ENCODE measurements at places on chromosomes 2 and 18.

GRCh38 chr2:71538656-71539265 lies 85.4 kb downstream of the DYSF start:
- DNase-seq = no peak

GRCh38 chr2:126634273-126634861 lies 21.6 kb upstream of the GYPC start:
- DNase-seq = no peak

GRCh38 chr2:117818921-117819320 lies 4.4 kb downstream of the DDX18 start:
- DNase-seq = no peak

- no peak for DNase-seq
Observed at GRCh38 chr2:196344397-196344796, 173.0 kb upstream of the STK17B start.

- peak; percentile 92 for DNase-seq
Observed at GRCh38 chr2:98479959-98480524, 35.4 kb downstream of the INPP4A start.

DNA sequence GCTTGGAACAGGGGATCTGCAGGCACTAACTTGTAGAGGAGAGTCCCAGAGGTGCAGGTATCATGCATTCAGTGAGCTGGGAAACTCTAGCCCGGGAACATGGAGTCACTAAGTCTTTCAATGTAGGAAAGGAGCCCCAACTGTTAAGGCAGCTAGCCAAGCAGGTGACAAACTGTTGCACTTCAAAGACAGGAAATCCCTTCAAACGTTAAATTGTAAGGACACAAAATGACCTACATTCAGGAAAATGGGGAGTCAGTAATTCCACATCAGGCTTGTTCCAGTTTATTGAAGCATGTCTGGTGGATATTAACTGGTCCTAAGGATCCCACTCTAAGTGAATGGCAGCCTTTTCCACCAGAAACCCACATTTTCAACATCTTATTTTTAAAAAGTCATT lies 364.5 kb downstream of the MTX2 start:
- no peak for DNase-seq

GRCh38 chr2:67277450-67277849 lies 119.7 kb upstream of the ETAA1 start:
- DNase-seq = no peak

DNA sequence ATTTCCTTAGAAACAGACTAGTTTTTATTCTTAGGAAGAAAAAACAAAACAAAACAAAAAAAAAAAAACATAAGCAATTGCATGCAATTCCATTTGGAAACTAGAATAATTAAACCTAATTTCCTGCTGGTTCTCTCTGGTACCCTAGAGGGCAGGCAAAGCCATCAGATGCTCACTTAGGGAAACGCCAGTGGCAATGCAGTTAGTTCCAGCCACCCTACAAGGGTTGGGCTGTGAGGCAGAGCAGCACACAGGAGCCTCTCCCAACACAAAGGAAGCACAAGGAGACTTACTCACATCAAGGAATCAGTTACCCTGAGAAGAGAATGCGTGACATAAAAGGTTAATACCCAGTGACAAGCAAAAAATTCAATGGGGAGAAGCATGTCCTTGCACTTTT lies 28.8 kb downstream of the CCDC93 start:
- no peak for DNase-seq

DNA sequence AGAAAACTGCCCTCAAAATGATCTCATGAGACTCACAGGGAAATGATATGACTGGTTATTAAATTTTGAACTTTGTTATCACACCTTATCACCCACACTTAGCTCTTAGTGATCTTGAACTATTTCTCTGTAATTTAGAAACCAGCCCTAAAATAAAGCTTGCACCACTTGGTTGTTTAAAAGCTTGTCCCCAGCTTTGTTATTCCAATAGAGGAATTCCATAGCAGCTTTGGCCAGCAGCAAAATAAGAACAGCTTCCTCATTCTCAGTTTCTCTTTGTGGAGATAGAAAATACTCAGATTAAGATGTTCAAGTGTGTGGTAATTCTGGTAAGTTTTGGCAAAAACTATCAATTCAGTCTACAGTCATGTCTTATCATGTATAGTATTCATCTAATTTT lies 54.4 kb upstream of the CCDC68 start:
- DNase-seq = no peak

DNA sequence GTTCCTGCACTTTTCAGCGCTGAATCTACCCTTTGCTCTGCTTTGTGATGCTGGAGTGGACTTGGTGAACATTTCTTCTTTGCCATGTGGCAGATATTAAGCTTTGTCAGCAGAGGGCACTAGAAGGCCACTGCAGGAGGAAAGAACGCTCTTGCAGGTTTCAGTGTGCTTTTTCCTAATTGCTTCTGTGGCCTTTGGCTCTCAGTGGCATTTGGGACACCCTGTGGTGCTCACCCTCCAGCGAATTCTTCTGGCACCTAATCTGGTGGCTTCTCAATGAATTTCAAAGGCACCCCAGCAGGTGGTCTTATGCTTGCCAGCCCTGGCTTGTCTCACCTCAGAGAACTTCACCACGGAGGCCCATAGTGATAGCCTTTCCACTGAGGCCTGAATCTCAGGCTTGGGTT lies 146.7 kb downstream of the MYO3B start:
- peak; percentile 92 for DNase-seq

- peak; percentile 2 for DNase-seq
Observed at GRCh38 chr2:237192881-237193280, 107.2 kb downstream of the COPS8 start.

DNA sequence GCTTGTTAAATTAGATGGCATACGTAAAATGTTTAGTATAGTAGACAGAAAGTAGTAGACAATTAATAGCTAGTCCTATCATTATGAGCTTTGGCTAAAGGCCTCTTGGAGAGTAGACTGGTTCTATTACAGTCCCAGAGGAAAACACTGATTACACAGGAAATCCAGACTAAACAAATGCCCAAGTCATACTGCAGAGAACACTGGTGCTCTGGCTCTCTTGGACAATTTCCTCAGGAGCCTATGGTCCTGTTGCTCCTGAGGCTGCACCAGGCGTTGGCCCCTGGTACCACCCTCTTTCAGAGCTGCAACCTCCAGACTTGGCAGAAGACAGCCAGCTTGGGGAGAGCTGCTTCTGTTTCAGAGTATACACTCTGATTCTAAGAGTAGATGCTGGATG lies 41.8 kb downstream of the STAT1 start:
- DNase-seq = no peak

DNA sequence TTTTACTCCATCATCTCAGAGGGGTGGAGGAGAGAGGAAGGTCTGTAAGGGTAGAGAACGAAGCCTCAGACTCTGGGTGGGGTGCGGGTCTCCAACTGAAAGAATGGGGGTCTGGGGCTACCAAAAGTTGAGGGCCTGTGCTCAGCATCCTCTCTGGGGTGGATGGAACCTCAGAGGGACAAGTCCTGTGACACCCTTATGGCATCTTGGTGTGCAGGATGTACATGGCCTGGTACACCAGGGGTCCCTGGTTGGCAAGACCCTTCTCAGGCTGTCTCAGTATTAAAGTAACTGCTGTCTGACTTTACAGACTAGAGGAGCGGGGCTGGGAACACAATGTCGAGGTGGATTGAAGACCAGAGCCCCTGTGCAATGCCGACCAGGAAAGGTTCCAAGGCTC lies 2.3 kb upstream of the SLC4A3 start:
- DNase-seq = no peak

GRCh38 chr2:228023619-228024018 lies 152.2 kb downstream of the DAW1 start:
- no peak for DNase-seq

GRCh38 chr18:31773774-31774476 lies 13.2 kb upstream of the SLC25A52 start:
- DNase-seq = no peak

GRCh38 chr18:76443519-76444445 lies 51.3 kb downstream of the ZNF516 start:
- DNase-seq = peak; percentile 24

DNA sequence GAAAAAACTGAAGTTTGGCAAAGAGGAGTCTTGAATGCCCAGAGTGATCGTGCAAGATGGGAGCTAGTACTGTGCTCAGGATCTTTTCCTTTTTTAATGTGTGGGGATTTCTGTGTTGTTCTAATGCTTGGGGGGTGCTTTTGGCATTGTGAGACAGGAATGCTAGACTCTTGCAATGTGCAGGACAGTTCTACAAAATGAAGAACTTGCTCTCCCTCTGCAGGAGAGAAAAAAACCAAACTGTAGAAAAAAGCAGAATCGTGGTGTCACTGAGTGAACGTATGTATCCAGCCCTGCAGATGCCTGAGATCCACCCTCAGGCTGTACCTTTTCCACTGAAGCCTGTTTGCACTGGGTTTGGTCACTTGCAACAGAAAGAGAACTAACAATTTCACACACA lies 12.1 kb upstream of the TTC39C start:
- no peak for DNase-seq

- no peak for DNase-seq
Observed at GRCh38 chr2:223315813-223316212, 263.8 kb downstream of the KCNE4 start.

DNA sequence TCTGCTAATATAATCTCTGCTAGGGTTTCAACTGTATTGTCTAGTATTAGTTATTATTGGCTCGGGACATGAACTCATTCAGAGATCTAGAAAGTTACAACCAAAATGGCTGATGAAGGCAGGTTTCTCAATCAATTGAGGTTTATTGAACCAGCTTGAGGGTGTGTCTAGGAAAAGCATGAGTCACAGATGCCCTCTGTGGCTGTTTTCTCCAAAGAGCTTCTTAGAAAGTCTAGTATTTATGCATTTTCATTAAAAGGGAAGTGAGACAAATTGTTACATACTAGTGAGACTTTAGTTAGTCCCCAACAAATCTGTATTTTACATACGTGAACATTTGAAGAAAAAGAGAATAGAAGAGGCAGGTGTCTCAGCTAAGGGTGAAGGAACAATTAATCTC lies 23.0 kb upstream of the RTTN start:
- DNase-seq = no peak

GRCh38 chr18:58800582-58800981 lies 64.1 kb upstream of the ZNF532 start:
- DNase-seq = peak; percentile 57

DNA sequence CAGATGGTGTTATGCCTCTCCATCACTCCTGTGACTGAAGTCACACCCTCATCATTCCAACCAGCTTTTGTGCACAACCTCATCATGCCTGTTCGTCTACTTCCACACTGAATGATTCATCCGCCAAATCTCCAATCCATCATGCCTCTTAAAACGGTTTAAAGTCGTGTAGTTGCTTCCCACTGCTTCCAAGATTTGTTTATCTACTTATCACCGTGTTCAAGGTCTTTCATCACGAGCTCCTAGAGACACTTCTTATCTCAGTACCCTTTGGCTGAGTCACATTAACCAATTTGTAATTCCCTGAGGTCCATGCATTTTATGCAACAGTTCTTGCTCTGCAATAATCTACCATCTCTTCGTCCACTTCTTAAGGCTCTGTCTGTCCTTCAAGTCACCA lies 592.3 kb upstream of the ID2 start:
- DNase-seq = no peak

- DNase-seq = no peak
Observed at GRCh38 chr2:117557626-117558025, 256.9 kb upstream of the DDX18 start.

GRCh38 chr2:234661175-234661574 lies 164.3 kb upstream of the ARL4C start:
- peak; percentile 6 for DNase-seq

DNA sequence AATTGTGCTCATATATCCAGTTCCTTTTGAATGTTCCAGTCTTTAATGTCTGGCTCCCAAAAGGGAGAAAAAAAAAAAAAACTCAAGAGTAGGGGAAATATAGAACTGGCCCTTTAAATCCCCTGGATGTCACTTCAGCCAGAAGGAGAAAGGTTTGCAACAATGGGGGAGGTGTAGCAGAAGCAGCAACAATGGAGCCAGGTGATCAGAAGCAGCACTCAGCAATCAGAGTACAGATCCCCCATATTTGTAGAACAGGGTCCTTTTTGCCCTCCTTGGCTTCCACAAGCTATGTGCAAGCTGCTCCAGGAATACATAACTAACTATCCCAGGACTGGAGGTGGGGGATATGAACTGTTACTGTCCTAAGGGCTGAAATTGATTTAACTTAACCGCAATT lies 25.8 kb upstream of the ZNF397 start:
- DNase-seq = peak; percentile 46

GRCh38 chr2:54545702-54546450 lies 89.7 kb downstream of the SPTBN1 start:
- peak; percentile 24 for DNase-seq

- peak; percentile 72 for DNase-seq
Observed at GRCh38 chr18:72542342-72542741, 1.8 kb downstream of the CBLN2 start.

DNA sequence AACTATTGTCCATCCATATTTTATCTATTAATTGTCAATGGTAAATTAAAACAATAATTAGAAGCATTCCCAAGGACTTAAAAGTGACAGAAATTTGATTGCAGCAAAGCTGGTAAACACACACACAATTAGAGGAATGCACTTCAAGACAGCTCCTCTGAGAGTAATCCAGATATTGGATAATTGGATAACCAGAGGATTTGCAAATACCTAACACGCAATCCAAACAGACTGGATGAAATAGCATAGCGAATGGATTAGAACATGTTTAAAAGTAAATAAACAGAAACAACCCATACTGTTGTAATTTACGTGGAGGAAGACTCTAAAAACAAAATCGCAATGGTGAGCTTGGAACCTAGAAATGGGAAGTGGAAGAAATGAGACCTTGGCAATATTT lies 239.8 kb downstream of the METTL4 start:
- no peak for DNase-seq

GRCh38 chr2:22838461-22838860 lies 546.5 kb upstream of the KLHL29 start:
- DNase-seq = no peak

- no peak for DNase-seq
Observed at GRCh38 chr2:176552501-176553135, 283.4 kb downstream of the MTX2 start.

DNA sequence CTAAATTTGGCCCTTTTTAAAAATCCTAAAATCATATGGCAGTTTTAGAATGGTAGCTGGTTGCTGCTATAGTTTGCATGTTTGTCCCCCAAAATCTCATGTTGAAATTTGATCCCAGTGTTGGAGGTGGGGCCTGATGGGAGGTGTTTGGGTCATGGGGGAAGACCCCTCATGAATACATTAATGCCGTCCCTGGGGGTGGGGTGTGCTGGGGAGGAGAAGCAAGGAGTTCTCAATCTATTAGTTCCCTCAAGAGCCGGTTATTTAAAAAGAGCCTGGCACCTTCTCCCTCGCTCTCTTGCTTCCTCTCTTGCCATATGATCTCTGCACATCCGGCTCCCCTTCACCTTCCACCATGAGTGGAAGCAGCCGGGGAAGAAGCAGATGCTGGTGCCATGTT lies 20.8 kb downstream of the GPATCH11 start:
- no peak for DNase-seq
